Activated CD4-positive, alpha-beta T cell treated with anti-CD3 and anti-CD28 coated beads, Interleukin-2, Interleukin-6, amounts not matched to agents 100 ng/mL and 50 ng/mL, durations not matched to agents 16 hours and 8 hours (primary cell): ENCODE measurements at places on chromosomes 7 and 10.

DNA sequence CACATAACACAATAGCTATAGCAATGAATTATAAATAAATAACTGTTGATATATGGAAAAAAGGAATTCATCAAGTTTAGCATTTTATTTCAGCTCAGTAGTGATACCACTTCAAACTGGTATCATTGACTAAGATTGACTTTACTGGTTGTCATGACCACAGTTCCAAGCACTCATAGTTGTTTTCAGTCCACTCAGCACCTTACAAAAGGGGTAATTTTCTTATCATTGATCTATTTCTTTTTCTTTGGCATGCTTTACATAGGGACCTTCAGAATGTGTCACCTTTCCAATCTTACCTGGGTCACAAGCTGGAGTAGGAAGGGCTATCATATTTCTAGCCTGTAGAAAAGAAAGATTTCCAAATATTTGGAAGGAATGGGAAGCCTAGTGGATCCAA lies 275.5 kb upstream of the TMEM229A start:
- DNase-seq: no peak

- no peak for DNase-seq
Observed at GRCh38 chr10:77888356-77888703, 38.2 kb downstream of the DLG5 start.

- no peak for DNase-seq
Observed at GRCh38 chr7:54116956-54117355, 425.2 kb upstream of the VSTM2A start.

DNA sequence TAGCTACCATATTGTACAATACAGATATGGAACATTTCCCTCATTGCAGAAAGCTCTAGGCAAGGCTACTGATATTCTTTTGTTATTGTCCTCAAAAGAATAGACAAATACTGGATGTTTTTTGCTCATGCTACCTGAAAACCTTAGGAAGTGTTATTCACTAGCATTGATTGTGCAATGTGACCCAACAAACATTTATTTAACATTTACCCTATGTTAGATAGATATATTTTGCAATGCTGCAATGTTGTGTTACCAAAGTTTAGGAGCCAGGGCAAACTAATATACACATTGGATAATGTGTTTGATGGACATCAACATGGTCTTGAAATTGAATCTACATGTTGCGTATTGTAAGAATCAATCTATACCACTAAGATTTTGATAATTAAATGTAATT lies 112.8 kb upstream of the CREB5 start:
- no peak for DNase-seq

DNA sequence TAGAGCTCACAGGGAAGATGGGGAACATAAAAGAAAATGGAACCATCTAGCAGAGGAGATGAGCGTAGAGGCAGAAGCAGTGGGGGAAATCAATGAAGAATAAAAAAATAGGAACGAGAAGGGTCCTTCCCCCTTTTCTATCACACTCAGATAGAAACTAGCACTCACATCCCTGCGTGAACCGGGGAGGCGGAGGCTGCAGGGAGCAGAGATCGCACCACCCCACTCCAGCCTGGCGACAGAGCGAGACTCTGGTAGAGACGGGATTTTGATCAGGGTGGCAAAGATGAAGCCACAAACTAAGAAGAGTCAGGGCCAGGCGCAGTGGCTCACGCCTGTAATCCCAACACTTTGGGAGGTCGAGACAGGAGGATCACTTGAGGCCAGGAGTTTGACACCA lies 64.7 kb upstream of the ECHDC3 start:
- DNase-seq: no peak

- no peak for DNase-seq
Observed at GRCh38 chr10:49526619-49527018, 12.3 kb downstream of the ERCC6 start.

GRCh38 chr7:24879291-24879690 lies 100.7 kb downstream of the OSBPL3 start:
- DNase-seq: no peak

DNA sequence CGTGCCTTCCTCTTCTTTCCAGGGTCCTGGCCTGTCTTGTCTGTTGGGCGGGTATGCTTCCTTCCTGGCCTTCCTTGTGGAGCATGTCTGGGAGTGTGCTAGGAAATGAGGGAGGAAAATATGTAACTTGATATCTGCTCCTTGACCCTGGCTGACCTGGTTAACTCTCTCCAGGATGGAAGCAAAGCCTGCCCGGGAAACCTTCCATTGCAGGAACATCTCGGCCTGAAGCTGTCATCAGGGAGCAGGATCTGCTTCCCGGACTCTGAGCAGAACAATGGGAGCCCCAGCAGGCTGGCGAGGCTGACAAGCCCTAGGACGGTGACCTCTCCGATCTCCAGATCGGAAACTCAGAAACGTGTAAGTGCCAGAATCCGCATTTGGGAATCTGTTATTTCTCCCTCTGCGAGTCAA lies 340.3 kb downstream of the FRMD4A start:
- DNase-seq: no peak

- no peak for DNase-seq
Observed at GRCh38 chr7:108722561-108722960, 152.9 kb downstream of the DNAJB9 start.

DNA sequence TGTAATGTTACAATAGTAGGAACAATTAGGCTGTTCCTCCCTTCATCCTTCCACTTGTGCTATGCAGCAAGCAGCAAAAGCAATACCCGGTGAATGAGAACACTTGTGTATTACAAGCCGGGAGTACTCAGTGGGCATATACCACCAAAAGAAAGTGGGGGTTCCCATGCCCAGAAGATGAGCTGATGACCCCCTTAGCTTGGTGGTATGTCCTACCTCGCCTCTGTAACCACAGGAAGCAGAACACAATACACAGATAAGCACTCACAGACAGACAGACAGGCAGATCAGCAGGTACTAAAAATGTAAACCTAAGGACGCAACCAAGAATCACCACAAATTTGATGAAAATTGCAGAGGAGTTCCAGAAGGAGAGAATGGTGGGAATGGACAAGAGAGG lies 15.5 kb upstream of the KIF20B start:
- no peak for DNase-seq

DNA sequence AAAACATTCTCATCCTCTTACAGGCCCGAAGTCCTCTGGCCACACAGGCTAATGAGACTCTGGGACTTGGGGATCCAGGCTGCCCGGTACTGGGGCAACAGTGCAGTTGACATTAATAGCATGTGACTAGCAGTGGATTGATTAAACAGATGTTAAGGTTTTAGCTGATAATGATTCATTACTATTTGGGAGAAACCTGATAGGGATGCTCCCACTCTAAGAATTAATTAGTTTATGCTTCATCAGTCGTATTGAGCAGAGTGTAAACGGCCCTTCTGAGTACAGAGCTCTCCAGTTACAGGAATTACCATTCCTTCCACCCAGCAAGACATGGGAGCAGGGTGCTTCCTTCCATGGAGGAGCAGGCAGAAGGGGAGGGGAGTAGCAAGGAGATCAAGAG lies 82.7 kb downstream of the RPS24 start:
- no peak for DNase-seq

- DNase-seq: no peak
Observed at GRCh38 chr10:73819513-73820093, 8.2 kb upstream of the NDST2 start.

DNA sequence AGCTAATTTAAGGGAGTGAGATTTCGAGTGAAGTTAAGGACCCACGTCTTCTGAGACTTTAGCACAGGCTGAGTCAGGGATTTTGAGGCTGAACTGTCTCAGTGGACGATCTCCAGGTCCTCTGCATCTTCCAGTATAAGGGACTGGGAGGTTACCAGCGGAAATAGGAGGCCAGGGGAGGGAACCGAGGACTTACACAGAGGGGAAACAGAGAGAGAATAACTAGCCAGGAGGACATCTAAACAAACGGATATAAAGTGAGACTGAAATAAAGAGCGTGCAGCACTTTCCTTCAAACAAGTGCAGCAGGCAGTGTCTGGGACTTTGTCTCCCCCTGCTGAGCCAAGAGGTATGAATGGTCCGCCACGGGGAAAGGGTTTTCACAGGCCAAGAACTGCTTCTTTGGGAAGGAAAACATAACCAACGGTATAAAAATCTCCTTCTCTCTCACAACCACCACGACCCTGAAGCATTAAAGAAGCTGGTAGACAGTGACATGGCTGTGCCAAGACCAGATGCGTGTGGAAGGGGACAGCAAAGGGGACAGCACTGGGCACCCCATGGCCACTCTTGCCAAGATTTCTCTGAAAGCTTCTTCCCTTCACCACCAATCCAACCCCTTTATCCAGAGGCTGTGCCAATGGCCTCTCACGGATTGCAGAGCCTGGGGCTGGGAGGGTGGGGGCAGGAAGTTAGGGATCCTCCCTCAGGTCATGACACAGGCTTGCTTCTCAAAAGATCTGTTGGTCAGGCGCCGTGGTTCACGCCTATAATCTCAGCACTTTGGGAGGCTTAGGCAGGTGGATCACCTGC lies 72.0 kb downstream of the SLC37A3 start:
- peak; percentile 56 for DNase-seq

- peak; percentile 40 for DNase-seq
Observed at GRCh38 chr7:65251851-65252620, 121.6 kb upstream of the ZNF92 start.

GRCh38 chr10:23344241-23344841 lies at the start of gene C10orf67:
TSS of gene C10orf67 (minus strand) at chr10:23344797. CDS start at chr10:23344774, 23 bp downstream.
- peak; percentile 47 for DNase-seq

DNA sequence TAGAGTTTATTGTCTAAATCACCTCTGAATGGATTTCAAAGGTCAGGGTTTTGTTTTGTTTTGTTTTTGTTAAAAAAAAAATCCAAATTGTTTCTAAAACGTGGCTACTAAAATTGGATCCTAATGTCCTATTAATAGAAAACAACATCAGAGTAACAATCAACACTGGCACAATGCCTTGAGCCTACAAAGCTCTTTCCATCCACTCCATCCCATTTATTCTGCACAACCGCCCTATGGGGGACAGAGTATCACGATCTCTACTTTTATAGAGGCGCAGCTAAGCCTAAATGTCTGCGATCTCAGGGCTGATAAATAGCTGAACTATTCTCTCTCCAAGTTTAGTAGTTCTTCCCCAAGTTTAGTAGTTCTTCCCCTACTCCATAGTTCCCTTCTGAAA lies 78.8 kb downstream of the FGFR2 start:
- DNase-seq: no peak

- DNase-seq: no peak
Observed at GRCh38 chr10:129131457-129132132, 335.4 kb upstream of the MGMT start.

- DNase-seq: peak; percentile 42
Observed at GRCh38 chr10:60549686-60550085, 160.0 kb upstream of the ANK3 start.

- peak; percentile 98 for DNase-seq
Observed at GRCh38 chr7:44986218-44987053, 7.6 kb upstream of the MYO1G start.

DNA sequence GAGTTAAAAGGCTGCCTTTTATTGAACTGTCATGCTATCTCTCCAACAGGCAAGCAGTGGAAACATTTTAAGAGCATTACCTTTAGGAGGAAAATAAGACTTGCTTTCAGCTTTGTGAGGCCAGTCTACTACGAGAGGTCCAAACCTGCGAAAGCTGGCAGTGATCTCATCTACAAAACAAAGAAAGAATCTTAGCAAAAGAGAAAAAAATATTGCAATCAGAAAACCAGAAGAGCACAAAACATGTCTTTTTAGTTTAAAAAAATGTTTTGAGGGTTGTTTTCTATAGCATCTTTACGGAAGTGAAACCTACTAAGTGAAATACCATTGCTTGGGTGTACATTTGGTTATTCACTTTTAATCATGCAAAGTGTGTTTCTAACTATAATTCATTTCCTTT lies 147.9 kb downstream of the CPEB3 start:
- no peak for DNase-seq

GRCh38 chr7:92753614-92754013 lies 82.8 kb downstream of the CDK6 start:
- DNase-seq: no peak

DNA sequence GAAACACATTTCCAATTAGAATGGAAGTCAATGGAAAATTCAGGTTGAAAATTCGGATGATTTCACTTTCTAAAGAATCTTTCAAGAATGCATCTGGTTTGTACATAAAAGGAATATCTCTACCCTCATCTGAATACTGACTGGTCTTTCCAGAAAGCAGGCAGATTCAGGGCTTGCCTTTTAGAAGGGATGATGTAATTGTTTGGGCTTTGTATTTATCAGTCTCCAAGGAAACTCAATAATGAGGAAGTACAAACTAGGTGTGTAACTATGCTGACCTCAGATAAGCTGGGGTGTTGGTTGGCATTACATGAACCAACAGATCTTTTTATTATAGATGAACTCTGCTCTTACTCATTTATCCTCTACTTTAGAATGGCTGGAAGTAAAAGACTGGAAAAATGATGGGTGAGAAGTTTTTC lies 24.1 kb downstream of the PDLIM1 start:
- no peak for DNase-seq

GRCh38 chr10:112811741-112812551 lies 138.1 kb upstream of the TCF7L2 start:
- DNase-seq: no peak

- DNase-seq: no peak
Observed at GRCh38 chr7:157425137-157425731, 88.4 kb downstream of the DNAJB6 start.

DNA sequence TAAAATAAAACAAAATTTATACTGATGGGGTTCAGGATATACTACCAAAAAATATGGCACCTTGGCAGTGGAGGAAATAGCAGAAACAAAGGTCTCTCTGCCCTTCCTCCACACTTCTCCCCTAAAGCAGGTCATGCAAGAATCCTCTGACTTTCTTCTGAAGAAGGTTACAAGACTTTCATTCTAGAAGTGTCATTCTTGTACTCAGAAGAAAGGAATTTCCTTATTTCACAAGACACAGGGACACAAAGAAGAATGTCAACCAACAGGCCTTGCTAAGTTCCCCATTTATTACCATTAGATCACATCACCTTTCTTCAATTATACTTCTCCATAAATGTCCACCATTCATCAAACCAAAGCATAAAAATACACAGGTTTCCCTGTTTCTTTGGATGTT lies 470.2 kb downstream of the PAXIP1 start:
- no peak for DNase-seq

- DNase-seq: no peak
Observed at GRCh38 chr10:42578019-42578418, 60.4 kb downstream of the ZNF33B start.

- peak; percentile 23 for DNase-seq
Observed at GRCh38 chr7:106895246-106895864, 30.3 kb downstream of the PIK3CG start.

GRCh38 chr7:88350118-88350517 lies 43.4 kb upstream of the STEAP4 start:
- no peak for DNase-seq

DNA sequence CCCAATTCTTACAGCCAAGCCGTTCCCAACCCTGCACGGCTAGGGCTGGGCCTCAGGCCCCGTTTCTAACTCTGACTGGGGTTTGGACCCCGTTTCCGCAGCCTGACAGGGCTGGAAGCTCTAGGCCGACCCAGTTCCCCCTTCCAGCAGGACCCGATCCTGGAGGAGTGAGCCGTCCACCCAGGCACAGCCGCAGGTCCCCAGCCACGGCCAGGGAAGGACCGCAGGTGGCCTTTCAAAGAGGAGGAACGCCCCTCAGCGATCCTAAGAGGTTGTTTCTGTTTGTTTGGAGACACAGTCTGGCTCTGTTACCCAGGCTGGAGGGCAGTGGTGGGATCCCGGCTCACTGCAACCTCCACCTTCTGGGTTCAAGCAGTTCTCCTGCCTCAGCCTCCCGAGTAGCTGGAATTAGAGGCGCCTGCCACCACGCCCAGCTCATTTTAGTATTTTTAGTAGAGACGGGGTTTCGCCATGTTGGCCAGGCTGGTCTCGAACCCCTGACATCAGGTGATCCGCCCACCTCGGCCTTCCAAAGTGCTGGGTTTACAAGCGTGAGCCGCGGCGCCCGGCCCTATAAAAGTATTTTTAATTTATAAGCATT lies 778 bp upstream of the GET4 start:
- DNase-seq: peak; percentile 9

GRCh38 chr7:33952824-33953223 lies 47.5 kb downstream of the BMPER start:
- no peak for DNase-seq
